ENCODE measurements at places on chromosomes 6 and 20.

- DNase-seq = no peak
Measured at GRCh38 chr20:38497246-38497935, 24.7 kb downstream of the RALGAPB start.

DNA sequence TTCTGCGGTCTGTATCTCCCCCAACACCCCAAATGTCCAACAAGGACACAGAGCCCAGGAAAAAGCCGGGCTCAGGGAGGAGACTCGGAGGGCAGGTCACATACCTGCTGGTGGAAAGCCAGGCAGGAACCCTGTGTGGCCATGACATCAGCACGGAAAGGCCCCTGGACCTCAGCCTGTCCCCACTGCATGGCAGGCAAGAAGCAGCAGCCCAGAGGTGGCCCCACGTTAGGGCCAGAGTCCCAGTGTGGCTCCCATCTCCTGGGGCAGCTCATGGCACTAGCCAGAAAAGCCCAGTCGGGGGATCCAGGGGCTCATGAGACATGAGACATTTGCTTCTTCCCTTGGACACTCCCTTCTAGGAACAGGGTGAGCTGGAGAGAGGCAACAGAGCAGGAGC, 258.7 kb downstream of the DLL1 start:
- no peak for DNase-seq

GRCh38 chr6:42259841-42260395, 42.3 kb upstream of the MRPS10 start:
- no peak for DNase-seq

- peak; percentile 1 for DNase-seq
Measured at GRCh38 chr6:46412662-46413061, 78.6 kb downstream of the RCAN2 start.

- DNase-seq = no peak
Measured at GRCh38 chr20:58800134-58800871, 50.4 kb downstream of the GNAS-AS1 start.

GRCh38 chr20:41135888-41136679, 1.3 kb upstream of the PLCG1 start:
- no peak for DNase-seq

DNA sequence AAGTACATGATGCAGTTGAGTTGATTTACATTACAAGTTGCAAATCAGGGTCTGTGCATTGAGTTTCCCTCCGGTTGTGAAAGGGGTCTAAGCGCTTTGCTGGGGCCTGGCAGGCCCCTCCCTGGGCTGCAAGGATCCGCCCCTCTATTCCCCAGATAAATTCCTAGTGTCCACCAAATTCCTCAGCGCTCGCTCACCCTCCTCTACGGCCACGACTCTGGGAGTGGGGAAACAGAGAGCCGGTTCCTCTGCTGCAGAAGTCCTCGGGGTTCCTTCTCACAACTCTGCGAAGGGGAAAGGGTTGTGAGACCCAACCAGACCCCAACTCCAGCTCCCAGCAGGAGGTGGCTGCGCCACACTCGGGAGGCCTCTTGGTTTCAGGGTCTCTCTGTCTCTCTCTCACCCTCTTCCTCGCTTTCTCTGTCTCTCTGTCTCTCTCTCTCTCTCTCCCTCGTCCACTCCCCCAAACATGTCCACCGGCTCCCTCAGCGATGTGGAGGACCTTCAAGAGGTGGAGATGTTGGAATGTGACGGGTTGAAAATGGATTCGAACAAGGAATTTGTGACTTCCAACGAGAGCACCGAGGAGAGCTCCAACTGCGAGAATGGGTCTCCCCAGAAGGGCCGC, at the start of gene TCF21:
TCF21 (plus strand) TSS at position 185 of the 628 bp plus-strand sequence; CDS start at position 470, 285 bp downstream.
- no peak for DNase-seq

- DNase-seq = no peak
Measured at GRCh38 chr6:133460101-133460500, 218.9 kb downstream of the EYA4 start.

GRCh38 chr20:40481337-40481736, 207.7 kb downstream of the MAFB start:
- DNase-seq = no peak

GRCh38 chr6:129908858-129909257, 47.7 kb upstream of the TMEM244 start:
- DNase-seq = no peak

- DNase-seq = no peak
Measured at GRCh38 chr20:56616716-56617115, 12.4 kb upstream of the TFAP2C start.

- no peak for DNase-seq
Measured at GRCh38 chr6:127637830-127638409, 60.9 kb downstream of the C6orf58 start.

DNA sequence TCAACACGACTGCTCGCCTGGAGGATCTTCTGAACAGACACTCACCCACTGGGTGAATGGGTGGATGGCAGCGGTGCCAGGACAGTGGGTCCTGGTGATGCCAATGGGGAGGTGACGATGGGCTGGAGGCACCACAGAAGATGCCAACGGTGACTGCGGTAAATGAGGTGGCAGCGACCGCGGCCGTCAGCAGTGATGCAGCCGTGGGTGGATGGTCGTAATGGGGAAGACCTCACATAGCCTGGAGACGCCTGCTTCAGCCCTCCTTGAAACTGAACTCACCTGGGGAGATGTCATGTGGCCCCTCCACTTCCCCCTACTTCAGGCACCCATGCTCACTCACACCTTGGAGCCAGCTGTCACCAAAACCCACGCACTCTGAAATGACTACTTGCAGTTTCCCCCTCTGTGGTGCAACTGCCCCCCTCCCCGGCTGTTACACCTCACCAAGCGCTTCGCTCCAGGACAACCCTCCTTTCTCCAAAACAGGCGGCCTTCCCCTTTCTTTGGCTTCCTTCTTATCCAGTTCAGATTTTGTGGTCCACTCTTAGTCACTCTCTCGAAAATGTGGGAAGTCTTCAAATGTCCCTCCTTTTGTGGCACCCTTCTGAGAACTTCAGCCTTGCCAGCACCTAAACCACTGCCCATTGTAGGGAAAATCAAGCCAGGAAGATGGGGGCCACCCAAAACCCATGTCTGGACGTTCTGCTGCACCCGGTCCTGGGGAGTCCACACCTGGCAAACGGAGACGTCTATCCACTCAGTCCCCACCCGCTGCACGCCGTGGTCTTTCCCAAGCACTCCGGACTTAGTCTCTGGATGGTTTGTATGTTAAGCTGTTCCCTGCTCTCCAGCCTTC, 10.4 kb upstream of the ABHD16B start:
- DNase-seq = no peak

- DNase-seq = no peak
Measured at GRCh38 chr20:45919542-45920399, 7.8 kb upstream of the PLTP start.

DNA sequence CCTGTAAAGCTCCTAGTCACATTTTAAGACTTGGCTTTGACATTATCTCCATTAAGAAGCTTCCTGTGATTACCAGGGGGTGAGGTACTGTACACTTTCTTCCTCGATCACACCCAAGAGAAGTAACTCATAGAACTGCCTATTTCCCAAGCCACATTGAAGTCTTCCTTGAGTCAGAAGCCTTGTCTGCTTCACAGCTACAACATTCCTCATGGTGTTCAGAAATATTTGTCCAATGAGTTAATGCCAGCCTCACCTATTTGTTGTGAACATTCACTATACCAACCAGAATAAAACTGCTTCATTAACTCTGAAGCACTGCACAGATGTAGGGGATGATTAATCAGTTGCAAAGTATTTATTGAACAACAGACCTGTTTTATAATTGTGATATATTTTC, 622.3 kb downstream of the PTPRT start:
- DNase-seq = no peak

DNA sequence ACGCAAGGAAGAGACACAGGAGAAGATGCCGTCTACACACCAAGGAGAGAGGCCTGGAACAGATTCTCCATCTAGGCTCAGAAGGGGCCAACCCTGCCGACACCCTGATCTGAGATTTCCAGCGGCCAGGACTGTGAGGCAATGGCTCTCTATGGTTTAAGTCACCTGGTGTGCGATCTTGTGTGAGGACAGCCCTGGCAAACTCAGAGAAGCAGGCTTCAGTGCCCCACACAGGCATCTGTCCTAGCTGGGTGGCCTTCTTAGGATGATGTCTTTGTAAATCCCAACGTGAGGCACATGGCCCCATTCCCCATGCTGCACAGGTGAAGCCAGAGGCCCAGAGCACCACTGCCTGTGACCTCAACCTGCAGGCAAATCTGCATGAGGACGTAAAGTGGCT, 87.6 kb upstream of the FRMD1 start:
- DNase-seq = no peak

GRCh38 chr6:68160348-68160747, 474.7 kb upstream of the ADGRB3 start:
- DNase-seq = no peak

GRCh38 chr6:121216928-121217327, 117.4 kb downstream of the TBC1D32 start:
- DNase-seq = no peak

- DNase-seq = no peak
Measured at GRCh38 chr6:46584586-46584985, 68.0 kb downstream of the CYP39A1 start.

DNA sequence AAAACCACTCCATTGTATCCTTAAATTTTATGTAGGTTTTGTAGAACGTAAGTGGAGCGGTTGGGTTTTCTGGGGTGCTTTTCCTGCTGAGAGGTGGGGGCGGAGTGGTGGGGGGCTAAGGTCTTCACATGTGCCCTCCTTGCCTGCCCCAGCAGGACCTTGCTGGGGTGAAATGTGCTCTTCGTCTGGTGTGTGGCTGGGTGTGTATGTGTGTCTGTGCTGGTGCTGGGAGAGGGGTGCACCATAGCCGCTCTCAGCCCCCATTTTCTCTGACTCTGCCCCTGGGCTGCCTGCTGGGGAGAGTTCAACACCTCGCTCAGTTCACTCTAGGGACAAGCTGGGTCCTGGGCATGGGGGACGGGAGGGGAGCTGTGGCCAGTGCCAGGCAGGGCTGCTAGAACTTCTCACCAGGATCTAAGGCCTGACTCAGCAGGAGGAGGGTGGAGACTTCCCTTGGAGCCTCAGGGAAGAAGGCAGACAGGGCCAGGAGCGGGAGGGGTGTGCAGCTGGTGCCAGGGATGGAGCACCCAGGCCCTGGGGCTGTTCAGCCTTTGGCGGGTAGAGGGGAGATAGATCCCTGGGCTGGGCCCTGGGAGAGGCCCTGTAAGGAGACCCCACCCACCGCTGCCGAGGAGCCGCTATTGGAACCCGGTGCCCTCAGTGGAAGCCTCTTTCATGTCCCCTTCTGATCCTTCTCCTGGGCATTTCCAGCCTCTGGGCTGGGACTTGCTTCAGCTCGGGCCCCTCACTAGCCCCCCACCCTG, 4.8 kb downstream of the SOX18 start:
- no peak for DNase-seq

GRCh38 chr20:14950633-14951032, 613.2 kb upstream of the FLRT3 start:
- no peak for DNase-seq

DNA sequence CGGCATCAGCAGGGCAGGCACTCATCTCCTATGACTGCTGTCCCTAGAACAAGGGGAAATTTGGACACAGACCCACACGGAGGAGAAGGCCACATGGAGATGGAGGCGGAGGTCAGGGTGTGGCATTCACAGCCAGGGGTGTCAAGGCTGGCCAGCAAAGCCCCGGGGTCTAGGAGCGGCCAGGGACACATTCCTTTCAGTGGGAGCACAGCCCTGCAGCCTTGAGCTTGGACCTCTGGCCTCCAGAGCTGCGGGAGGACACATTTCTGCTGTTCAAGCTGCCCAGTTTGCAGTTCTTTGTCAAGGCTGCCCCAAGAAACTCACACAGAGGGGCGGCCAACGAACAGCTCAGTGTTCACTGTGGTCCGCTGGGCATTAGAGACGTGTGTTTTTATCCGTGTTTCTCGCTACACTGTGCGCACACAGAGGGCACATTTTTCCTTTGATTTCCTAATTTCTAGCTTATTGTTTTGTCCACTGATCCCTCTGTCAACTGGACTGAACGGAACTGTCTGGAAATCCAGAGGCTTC, 93.4 kb upstream of the MPC1 start:
- no peak for DNase-seq

GRCh38 chr6:42729731-42730130, 7.3 kb upstream of the PRPH2 start:
- DNase-seq = peak; percentile 6

DNA sequence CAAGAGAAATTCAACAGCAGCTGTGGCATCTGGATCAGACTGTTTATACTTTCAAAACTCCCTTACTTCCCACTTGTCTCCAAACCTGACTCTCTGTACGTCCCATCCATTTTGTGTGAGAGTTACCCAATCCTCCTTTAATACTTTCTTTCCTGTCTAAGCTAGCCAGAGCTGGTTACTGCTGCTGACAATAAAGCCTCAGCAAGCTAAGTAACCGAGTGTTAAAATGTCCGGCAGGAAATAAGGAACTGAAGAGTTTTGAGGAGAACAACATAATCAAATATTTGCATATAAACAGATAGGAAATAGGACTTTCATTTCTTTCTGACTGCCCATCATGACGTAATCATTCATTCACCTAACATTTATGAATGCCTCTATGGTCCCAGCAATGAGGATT, 11.6 kb downstream of the TMEM30A start:
- no peak for DNase-seq

DNA sequence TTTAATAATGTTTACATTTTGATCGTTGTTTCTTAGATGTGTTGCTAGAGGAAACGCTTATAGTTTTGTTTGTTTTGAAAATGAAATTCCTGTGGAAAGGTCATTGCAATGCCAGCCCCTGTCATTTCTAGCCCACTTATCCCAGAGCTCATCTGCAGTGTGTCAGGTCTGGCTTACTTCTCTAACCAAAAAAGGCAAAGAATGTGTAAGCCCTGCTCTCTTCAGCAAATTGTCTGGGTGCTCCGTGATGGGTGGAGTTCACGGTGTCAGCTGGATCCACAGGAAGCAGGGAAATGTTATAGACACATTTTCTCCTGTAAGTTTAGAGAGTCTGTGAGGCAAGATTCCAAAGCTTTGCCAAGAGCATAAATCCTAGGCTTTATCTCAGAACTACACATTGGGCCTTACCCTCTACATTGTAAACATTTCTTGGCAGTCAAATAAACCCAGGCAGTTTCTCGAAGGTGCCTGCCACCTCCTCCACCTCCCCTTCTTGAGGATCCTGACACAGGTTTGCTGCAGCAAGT, 50.9 kb downstream of the RPRD1B start:
- DNase-seq = peak; percentile 43

- DNase-seq = no peak
Measured at GRCh38 chr20:36349384-36350170, 43.4 kb downstream of the DLGAP4 start.

DNA sequence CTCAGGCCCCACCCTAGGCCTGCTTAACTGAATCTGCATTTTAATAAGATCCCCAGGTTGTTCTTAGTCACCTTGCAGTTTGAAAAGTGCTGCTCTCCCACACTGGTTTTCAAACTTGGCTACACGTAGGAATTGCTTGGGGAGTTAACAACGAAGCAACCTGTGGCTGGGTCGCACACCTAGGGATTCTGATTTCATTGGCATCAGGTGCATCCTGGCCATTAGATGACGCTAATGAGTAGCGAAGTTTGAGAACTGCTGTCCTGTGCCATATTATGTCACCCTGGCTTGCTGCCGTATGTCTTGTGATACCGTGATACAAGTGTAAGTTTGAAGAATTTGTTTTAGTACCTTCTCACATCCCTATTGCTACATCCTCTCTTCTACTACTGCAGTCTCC, 28.2 kb upstream of the FUCA2 start:
- DNase-seq = no peak

Data from HT-29 (cell line).